GDM1 (cell line): ENCODE measurements at places on chromosomes 7 and 10.

DNA sequence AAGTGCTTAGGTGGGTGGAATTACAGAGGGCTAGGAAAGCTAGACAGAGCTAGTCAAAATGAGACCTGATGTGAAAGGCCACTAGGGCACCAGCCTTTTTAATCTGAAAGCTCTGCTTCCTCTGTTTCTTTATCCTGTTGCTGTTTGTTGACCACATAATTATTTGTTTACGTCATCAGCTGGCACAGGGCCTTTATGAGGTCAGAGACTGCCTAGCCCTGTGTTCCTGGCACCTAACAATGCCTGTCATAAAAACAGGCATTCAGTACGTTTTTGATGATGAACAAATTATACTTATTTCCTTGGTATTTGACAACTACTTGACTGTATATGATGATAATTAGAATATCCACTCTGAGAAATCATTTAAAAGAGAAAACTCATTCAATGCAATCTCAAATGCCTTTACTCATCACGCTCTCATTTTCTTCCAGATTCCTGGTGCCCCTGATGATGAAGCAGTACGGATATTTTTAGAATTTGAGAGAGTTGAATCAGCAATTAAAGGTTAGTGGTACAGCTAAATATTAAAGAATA lies 26.0 kb downstream of the RBM17 start:
- no peak for DNase-seq

GRCh38 chr7:127347567-127348246 lies 44.8 kb downstream of the ZNF800 start:
- DNase-seq = no peak

DNA sequence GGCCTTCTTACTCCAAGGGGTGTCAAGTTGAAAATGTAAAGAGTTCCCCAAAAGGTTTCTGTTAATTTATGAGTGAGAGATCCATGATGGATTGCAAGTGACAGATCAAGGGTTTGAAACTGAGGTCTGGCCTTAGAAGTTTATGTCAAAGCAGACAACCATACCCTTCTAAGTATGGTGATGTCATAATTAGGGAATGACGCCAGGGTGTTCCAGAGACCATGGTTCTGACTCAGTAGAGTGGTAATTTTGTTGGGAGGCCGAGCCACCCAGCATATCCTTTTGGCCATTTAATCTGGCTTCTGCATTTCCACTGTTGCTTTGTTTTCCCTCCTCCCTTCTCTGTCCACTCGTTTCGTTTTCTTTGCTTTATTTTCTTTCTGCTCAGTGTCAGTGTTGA lies 2.7 kb downstream of the TRUB1 start:
- no peak for DNase-seq

DNA sequence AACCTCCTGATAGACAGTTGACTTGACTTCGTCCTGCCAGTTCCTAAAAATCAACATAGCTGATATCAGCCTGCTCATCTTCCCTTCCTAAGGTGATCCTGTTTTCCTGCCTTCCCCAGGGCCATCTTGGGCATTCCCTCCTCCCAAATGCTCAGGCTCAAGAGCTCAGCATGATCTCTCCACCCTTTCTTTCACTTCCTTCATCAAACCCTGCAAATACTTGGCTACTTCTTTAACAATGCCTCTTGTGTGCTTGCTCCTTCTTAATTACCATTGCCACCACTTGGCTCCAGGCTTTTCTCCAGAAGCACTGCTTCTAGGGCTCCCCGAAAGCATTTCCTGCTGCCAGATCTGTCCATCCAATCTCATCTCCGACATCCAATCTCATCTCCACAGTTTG lies 7.3 kb downstream of the FSCN3 start:
- DNase-seq = no peak

GRCh38 chr7:101575721-101576120 lies 53.4 kb downstream of the MYL10 start:
- no peak for DNase-seq

- DNase-seq = no peak
Measured at GRCh38 chr10:120588311-120588710, 131.3 kb downstream of the PLPP4 start.

GRCh38 chr10:3783682-3784432 lies 1.2 kb downstream of the KLF6 start:
- no peak for DNase-seq

DNA sequence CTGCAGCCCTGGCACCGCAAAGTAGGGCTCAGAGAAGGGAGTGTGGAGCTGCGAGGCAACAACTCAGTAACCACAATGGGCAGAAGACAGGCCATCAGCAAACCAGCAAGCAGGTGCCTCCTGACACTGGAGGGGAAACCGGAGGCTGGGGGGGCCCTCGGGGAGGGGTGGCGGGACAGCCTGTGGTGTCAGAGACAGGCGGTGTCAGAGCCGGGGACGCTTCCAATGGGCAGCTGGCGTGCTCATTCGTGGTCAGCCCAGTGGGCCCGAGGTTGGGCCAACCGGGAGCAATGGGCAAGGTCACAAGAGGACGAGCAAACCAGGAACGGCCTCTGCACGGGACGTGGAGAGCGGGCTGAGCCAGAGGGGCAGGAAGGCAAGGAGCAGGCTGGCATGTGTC lies 158.1 kb downstream of the MAD1L1 start:
- no peak for DNase-seq
